Right atrium auricular region (tissue), 2 donors: ENCODE measurements at places on chromosomes 5 and 9.
A peak's percentile ranks its signal among the peaks of the same experiment; 100 is the strongest.

- H3K4me3 ChIP-seq: no peak overlapping the region
- no peaks in the 10 kb centered on the region for H3K36me3 ChIP-seq
- no peak for DNase-seq
Observed at GRCh38 chr5:136022965-136023364, 5.8 kb upstream of the TGFBI start.

DNA sequence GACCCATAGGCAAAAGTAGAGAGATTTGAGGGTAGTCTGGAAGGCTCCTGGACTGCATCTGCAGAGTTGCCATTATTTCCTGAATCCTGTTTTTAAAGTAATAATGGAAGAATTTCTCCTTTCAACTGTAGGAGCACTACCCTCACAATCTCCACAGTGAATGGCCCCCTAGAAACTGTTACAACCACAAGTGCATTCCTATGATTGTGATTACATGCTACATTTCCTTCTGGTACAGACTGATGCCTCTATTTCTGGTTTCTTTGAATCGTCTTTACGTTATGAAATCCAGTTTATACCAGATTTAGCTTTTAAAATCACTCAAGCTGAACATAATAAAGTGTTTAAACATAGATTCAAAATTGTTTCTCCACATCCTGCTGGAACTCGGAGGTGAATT, 49.4 kb downstream of the FRMPD1 start:
- no peak for DNase-seq
- no peaks in the 10 kb centered on the region for H3K36me3 ChIP-seq
- H3K27ac ChIP-seq: no peak overlapping the region

- no peak for DNase-seq
- H3K4me3 ChIP-seq: no peak overlapping the region
- no peaks in the 10 kb centered on the region for H3K4me1 ChIP-seq
- H3K27me3 ChIP-seq: no peaks in the 10 kb centered on the region
Observed at GRCh38 chr9:28082671-28083070, 509.4 kb upstream of the C9orf72 start.

- H3K36me3 ChIP-seq: no peaks in the 10 kb centered on the region
- DNase-seq: no peak
- H3K4me3 ChIP-seq: no peak overlapping the region
- no peak overlapping the region for H3K27ac ChIP-seq
- no peaks in the 10 kb centered on the region for H3K27me3 ChIP-seq
- H3K4me1 ChIP-seq: no peaks in the 10 kb centered on the region
Observed at GRCh38 chr5:74390822-74391221, 249.7 kb downstream of the ENC1 start.

GRCh38 chr5:91641730-91642350, 258.7 kb upstream of the ARRDC3 start:
- no peaks in the 10 kb centered on the region for H3K4me1 ChIP-seq
- H3K36me3 ChIP-seq: no peaks in the 10 kb centered on the region
- H3K27me3 ChIP-seq: no peaks in the 10 kb centered on the region
- DNase-seq: no peak
- H3K4me3 ChIP-seq: no peak overlapping the region
- H3K27ac ChIP-seq: no peak overlapping the region

GRCh38 chr5:442335-443238, at the start of gene EXOC3:
Gene EXOC3 (plus strand): TSS chr5:443176. CDS start chr5:446206, 3,030 bp downstream.
- H3K27ac ChIP-seq: peak within 1 kb of the TSS; percentile 78
- no peaks in the 10 kb centered on the region for H3K27me3 ChIP-seq
- DNase-seq: no peak
- H3K4me3 ChIP-seq: peak within 1 kb of the TSS; percentile 87
- no peaks in the 10 kb centered on the region for H3K4me1 ChIP-seq
- H3K36me3 ChIP-seq: peaks cover 8% of the 10 kb centered on the region

DNA sequence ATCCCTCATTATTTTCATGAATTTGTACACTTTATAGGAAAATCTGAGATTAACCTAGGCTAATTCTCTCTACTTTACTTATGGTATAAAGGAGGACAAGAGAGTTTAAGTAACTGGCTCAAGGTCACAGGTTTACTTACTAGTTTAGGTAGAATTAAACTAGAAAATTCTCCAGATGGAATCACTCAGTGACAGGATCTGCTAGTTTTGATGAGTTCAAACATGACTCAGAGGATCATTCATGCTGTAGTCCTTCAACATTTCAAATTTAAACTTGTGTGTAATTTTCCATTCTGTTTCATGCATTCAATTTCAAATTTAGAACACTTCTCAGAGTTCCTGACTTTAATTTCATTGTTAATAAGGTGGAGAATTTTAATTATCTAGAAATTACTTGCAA, 485.7 kb upstream of the TUSC1 start:
- H3K27ac ChIP-seq: no peak overlapping the region
- no peak for DNase-seq
- H3K36me3 ChIP-seq: no peaks in the 10 kb centered on the region
- H3K27me3 ChIP-seq: no peaks in the 10 kb centered on the region
